ENCODE measurements at places on chromosomes 5 and 9. TPM values are rescaled to one million over a fixed set of nuclear protein-coding genes. Genes with fewer than 3 reads are reported as not detected.

- DNase-seq = no peak
These were observed 317.7 kb downstream of the PDE4D start for GRCh38 chr5:59575648-59576445.

GRCh38 chr9:91842358-91843049 is 107.5 kb downstream of the ROR2 start:
- no peak for DNase-seq

GRCh38 chr5:160385496-160385895 is 14.4 kb downstream of the FAM200C start:
- no peak for DNase-seq

- DNase-seq = no peak
These were observed 166.1 kb downstream of the RNF180 start for GRCh38 chr5:64331597-64332277.

- DNase-seq = no peak
These were observed 1680.3 kb downstream of the MAT2B start for GRCh38 chr5:165185716-165186115.

- no peak for DNase-seq
These were observed 76.0 kb upstream of the RNU6ATAC start for GRCh38 chr9:134240361-134240760.

GRCh38 chr5:98927989-98928872 is 576 bp downstream of the CHD1 start:
- DNase-seq = peak; percentile 82

- DNase-seq = no peak
These were observed 18.6 kb upstream of the MED10 start for GRCh38 chr5:6396836-6397535.

GRCh38 chr5:83426855-83427254 is 44.7 kb upstream of the VCAN start:
- no peak for DNase-seq

GRCh38 chr5:180114304-180115003 is 42.9 kb upstream of the RNF130 start:
- DNase-seq = no peak

GRCh38 chr9:71822456-71822855 is 54.1 kb upstream of the CEMIP2 start:
- DNase-seq = no peak

FBN2 gene
- total RNA-seq = 1.7 TPM

SVEP1 gene
- 13.3 TPM for total RNA-seq

FAM81B gene
- total RNA-seq = 2.2 TPM

RGMB gene
- total RNA-seq = 28.3 TPM

PCDHB16 gene
- total RNA-seq = 6.6 TPM

SPATA31A3 gene
- total RNA-seq = not detected
